ENCODE measurements at places on chromosomes 13 and 19.
A peak's percentile ranks its signal among the peaks of the same experiment; 100 is the strongest.

DNA sequence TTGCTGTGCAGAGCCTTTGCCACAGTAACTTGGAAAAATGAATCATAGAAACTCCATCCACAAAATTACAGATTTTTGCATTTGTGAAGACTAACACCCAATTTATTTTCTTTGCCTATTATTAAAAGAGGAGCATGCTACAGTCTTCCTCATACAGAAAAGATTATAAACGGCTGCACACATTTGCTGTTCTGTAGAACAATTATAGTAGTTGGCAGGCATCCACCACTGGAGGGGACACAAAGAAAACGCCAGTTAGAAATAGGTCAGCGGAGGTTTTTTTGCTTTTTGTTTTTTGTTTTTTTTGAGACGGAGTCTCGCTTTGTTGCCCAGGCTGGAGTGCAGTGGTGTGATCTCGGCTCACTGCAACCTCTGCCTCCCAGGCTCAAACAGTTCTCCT lies 51.6 kb downstream of the SACS start:
- DNase-seq, result no peak

- no peak for DNase-seq
Observed at GRCh38 chr19:41694831-41695635, 7.0 kb upstream of the CEACAM7 start.

- DNase-seq, result peak; percentile 74
Observed at GRCh38 chr19:3450796-3451411, 29.4 kb downstream of the SMIM24 start.

DNA sequence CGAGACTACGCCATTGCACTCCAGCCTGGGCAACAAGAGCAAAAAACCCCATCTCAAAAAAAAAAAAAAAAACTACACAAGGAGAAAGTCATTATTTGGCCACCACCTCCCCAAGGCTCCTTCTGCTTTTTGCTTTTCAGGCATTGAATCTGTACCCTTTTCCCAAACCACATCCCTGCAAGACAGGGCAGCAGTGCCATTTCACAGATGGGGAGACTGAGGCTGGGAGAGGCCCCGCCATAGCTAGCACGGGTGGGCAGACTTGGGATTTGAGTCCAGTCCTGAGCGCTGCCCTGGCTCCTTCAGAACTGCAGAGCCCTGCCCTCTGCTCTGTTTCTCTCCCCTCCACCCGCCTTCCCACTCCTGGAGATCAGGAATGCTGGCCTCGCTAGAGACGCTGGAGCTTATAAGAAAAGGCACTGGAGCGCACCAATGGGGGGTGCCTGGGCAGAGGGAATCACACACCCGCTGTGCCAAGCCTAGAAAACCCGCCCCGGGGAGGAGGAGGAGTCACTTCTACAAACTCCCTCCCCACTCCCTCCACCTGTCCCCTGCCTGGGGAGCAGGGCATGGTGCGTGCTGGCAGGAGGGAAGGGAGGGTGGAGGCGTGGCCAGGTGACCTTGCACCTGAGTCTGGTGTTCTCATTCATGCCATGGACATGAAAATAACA lies 17.6 kb downstream of the TJP3 start:
- no peak for DNase-seq

GRCh38 chr19:18417250-18418028 lies 1.8 kb upstream of the SSBP4 start:
- peak; percentile 95 for DNase-seq

- DNase-seq, result no peak
Observed at GRCh38 chr19:28489126-28489660, 723.8 kb downstream of the UQCRFS1 start.

- DNase-seq, result no peak
Observed at GRCh38 chr19:48844472-48844871, 8.2 kb upstream of the HSD17B14 start.

- no peak for DNase-seq
Observed at GRCh38 chr13:105660561-105660960, 874.9 kb downstream of the EFNB2 start.

DNA sequence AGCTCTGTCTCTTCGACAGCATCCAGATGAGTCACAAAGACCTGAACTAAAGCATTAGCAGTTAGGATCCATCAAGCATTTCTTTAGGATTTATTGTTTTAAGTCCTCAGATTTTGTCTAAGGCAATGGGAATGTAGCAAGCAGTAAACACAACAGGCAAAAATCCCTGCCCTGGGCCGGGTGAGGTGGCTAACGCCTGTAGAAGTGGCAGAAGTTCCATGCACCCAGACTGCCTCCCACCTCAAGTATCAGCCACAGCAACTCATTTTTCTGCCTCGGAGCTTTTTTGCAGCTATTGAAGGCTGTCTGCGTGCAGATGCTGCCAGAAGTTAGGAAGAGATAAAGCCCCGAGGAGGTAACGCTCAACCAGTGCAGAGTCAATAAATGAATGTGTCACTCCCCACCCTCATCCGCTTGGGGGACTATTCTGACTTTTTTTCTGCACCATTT lies 47.1 kb upstream of the MRI1 start:
- DNase-seq, result no peak

- DNase-seq, result peak; percentile 85
Observed at GRCh38 chr19:5926641-5927440, 12.8 kb downstream of the CAPS start.

DNA sequence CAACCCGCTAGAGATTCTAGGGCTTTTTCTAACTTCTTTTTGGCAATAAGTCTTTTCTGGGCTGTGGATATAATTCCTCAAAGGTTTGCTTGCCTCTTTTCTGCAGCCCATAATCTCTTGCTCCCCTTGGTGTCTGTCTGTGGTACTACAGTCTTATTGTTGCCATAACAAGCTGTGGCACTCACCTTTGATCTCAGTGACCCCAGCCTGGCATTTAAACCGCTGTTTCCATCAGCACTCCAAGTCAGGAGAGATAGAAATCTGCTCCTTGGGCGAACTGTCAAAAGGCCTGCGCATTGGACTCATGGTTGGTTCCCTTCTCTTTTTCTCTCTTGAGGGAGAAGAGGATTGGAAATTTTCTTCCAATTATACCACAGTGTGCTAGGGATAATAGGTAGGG lies 14.5 kb upstream of the MPHOSPH8 start:
- no peak for DNase-seq

GRCh38 chr19:12660980-12661379 lies 5.6 kb downstream of the MAN2B1 start:
- DNase-seq, result peak; percentile 0

- DNase-seq, result no peak
Observed at GRCh38 chr13:27783111-27783510, 9.2 kb upstream of the GSX1 start.

GRCh38 chr19:49552749-49553148 lies 24.9 kb downstream of the RCN3 start:
- no peak for DNase-seq

DNA sequence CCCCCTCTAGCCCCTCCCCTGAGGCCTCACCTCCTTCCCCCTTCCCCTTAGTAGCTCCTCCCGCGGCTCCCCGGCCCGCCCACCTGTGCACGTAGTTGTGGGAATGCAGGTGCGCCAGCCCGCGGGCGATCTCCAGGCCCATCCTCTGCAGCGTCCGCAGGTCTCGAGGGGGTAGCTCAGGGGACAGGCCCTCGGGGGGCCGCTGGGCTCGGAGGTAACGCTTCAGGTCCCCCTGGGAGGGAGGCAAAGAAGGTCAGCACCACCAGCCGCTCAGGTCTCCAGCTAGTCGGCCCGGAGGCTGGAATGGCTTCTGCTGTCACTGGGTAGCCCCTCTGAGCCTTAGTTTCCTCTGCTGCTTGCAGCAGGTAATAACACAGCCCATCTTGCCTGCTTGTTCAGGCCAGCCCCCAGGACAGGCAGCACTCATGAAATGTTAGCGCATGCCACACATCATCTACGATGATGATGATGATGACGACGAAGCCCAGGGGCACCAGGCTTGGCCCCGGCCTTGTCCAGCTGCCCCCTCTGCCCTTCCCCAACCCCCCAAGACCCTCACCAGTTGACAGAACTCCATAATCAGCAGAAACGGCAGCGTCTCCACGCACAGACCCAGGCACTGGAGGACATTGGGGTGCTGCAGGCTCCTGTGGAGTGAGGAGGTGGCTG lies 9.2 kb downstream of the LMTK3 start:
- no peak for DNase-seq

GRCh38 chr13:75660694-75661093 lies 24.6 kb downstream of the LMO7 start:
- no peak for DNase-seq

GRCh38 chr13:110173247-110173818 lies 133.6 kb downstream of the COL4A1 start:
- no peak for DNase-seq

- peak; percentile 77 for DNase-seq
Observed at GRCh38 chr19:4811328-4812131, 20.0 kb downstream of the TICAM1 start.

DNA sequence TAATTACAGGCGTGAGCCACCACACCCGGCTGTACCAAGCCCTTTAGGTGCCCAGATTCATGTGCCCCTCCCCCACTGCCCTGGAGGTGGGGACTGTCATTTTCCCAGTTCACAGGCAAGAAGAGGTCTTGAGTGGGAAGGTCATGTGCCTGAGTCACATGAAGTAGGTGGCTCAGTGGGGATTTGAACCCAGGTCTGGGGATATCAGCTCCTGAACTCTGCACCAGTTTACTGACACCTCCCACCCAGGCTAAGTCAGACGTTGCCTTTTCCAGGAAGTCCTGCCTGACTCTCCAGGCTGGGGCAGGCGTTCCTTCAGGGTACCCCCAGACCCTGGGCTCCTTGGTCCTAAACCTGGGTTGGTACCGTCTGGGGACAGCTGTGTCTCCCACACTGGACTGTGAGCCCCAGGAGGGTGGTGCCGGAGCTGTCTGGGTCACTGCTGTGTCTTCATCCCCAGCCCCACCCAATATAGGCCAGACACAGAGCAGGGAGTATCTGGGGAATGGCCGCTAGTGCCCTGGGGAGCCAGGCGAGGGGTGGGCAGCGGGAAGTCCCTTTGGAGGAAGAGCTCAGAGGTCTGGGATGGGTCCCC lies 8.6 kb downstream of the VASP start:
- DNase-seq, result no peak

DNA sequence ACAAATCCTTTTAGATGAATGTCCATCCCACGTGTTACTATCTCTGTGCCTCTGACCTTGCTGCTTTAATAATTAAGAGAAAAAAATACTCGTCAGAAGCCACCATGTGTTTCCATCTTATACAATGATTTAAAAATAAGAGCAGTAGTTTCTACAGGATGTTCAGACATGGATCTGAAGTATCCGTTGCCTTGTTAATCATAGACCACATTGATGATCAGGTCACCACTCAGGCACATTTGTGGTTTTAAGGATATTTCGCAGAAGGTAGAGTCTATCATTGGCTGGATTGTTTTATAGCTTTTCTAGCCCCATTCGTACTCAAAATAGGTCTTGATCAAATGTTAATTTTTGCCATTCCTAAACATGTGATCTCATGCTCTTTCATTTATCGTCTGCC lies 710.0 kb upstream of the ARGLU1 start:
- DNase-seq, result no peak

- DNase-seq, result no peak
Observed at GRCh38 chr13:31227870-31228269, 28.1 kb downstream of the B3GLCT start.

GRCh38 chr19:16591803-16592556 lies 19.8 kb upstream of the SLC35E1 start:
- DNase-seq, result no peak

- DNase-seq, result peak; percentile 93
Observed at GRCh38 chr19:12495002-12495802, 10.6 kb upstream of the ZNF709 start.

- peak; percentile 94 for DNase-seq
Observed at GRCh38 chr19:2543463-2544442, 67.8 kb downstream of the GADD45B start.

DNA sequence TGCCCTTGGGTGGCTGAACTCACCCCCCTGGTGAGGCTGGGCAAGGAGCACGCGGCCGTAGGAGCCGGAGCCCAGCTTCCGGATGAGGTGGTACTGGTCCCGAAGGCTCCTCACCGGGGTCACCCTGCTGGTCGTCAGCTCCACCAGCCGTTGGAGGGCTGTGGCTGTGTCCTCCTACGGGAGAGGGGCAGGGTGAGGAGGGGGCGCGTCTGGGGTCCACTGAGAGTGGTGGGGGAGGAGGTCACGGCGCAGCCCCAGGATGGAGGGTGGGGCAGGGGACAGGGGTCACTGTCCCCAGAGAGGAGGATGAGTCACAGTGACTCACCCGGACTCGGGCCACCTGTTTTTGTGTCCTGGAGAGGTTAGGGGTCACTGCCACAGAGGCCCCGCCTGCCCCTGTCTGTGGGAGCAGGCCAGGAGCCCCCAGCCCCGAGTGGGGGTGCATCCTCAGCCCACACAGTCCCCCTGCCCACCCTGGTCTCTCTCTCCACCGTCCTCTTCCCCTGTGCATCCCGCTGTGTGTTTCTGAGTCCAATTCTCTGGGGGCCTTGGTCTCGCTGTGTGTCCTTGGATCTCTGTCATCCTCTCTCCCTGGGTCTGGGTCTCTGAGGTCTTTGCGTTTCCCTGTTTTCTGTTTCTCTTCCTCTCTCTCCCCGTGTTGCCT lies 435 bp downstream of the SBK3 start:
- no peak for DNase-seq

GRCh38 chr19:53982611-53983010 lies 8.8 kb upstream of the CACNG6 start:
- peak; percentile 63 for DNase-seq

DNA sequence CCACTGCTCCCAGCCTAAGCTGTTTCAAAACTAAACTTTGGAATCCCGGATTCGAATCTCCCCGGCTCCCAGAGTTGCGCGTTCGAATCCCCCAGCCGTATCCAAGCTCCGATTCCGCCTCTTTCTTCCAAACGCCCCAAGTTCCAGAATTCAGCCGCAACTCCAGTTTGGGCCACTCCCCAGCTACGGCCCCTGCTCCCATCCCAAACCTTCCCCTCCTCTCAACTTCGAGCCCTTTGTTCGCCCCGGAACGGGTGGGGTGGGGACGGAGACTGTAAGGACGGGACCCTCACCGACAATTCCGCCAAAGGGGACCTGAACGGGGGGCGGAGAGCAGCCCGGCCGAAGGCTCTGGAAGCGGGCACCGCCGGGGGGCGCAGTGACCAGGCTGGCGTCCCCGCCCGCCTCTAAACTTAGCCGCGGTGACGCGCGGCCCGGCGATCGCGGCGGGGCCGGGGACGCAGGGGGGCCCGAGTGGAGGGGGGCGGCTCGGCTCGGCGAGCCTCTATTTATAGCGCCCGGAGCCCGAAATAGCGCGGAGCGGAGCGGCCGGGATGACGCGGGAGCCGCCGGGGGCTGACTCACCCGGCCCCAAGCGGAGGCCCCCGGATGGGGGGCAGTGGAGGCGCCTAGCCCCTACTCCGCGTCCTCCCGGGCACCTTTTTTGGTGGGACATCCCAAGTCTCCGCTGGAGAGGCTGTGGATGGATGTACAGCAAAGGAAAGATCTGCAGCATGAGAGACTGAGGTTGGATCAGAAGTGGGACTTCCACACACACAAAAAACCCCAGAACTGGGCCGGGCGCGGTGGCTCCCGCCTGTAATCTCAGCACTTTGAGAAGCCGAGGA lies 4.9 kb upstream of the ERCC1 start:
- peak; percentile 76 for DNase-seq

DNA sequence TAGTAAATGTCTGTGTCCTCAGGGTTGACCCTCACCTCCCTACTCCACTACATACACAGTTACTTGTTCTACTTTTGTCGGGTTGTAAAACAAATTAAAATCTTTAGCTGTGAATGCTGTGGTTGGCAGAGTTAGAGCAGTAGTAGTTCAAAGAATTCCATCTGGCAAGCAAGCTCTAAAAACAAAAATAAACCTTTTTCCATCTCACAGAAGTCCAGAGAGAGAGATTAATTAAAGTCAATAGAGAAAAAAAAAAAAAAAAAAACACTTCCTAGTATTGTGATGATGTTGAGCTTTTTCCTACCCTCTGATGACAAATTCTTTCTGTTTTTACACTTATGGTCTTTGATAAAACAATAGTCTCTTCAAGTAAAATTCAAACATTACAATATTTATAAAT lies 338.4 kb downstream of the PCDH17 start:
- DNase-seq, result no peak

- no peak for DNase-seq
Observed at GRCh38 chr13:100254002-100254401, 165.1 kb downstream of the PCCA start.
